ENCODE measurements at places on chromosomes 1 and 21.

DNA sequence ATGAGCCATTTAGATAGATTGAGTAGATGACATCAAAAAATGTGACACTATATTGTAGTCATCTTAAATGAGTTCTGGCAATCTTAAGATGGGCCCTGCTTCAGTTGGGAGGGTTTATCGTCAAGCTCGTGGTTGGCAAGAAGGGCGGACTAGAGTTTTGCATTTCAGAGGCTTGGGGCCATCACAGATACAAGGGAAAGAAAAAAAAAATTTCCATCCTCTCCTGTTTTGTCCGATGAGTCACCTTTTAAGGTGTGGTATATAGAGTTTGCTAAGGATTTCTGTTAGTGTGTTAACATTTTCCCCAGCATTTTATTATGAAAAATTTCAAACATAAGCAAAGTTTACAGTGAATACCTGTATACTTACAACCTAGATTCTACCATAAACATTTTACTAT is 31.8 kb upstream of the KCNQ4 start:
- DNase-seq = no peak

DNA sequence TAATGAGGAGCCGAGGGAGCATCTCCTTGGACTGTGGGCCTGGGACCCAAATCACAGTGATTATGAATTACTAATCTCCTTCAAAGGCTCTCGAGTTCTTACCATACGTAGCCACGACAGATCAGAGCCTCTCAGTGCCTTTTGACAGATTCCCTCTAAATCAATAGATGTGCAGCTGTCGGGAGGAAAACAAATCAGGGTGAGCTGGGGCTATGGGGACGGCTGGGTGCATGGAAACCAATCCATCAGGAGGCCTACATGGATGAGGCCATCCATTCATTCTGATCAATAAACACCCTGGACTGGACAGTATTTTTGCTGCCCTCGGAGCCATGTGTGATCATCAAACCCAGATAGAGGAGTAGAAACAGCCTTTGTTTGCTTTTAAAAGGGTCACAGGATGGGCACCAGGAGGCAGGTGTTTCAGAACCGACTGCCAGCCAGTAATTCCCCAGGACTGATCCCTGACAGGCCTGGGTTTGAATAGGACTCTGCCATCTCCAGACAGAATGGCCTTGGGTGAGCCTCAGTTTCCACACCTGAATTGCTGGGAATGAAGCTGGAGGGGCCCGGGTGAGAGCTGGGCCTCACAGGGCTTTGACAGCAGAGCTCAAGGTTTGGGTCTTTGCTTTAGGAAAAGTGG is 532.8 kb downstream of the MATN1 start:
- no peak for DNase-seq

- DNase-seq = no peak
Measured at GRCh38 chr1:76833856-76834255, 33.4 kb upstream of the ST6GALNAC5 start.

- DNase-seq = no peak
Measured at GRCh38 chr1:167617153-167618147, 12.6 kb upstream of the RCSD1 start.

DNA sequence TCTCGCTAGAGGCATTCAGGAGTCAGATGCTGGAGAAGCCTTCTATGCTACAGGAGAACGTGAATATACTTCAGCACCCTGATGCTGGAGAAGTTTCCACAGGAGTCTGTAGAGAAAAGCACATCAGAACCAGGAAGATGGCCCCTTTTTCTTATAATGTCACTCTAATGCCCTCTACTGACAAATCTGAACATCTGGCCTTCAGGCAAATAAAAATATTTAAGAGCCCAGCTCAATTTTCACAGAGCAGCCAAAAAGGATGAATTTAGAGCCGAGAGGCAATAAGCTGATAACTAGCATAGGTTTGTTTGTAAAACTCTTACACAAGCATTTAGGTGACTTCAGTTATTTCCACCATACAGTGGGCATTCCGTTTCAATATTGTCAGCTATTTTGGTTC is 3.8 kb upstream of the RRP15 start:
- DNase-seq = no peak

DNA sequence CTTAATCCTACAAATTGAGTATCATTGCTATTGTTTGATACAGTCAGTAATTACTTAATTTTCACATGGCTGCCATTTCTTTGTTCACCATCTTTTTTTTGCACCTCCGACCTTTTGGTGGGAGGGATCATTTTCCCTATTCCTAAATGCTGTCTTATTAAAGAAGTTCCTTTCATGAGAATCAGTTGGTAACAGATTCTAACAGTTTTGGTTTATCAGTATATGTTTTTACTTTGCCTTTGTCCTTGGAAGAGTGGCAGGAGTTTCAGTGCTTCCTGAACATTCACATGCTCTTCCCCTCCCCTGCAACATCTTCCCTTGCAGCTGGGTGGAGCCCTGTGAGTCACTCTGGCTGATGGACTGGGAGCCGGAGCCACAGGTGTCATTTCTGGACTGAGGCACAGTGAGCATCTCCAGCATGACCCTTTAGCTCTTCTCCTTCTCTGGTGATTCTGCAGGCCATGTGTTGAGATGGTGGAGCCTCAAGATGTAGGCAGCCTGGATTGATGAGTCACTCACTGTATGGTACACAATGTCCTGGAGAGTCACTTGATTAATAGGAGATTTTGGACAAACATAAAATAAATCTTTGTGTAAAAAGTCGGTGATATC is 217.7 kb downstream of the URB2 start:
- DNase-seq = no peak

DNA sequence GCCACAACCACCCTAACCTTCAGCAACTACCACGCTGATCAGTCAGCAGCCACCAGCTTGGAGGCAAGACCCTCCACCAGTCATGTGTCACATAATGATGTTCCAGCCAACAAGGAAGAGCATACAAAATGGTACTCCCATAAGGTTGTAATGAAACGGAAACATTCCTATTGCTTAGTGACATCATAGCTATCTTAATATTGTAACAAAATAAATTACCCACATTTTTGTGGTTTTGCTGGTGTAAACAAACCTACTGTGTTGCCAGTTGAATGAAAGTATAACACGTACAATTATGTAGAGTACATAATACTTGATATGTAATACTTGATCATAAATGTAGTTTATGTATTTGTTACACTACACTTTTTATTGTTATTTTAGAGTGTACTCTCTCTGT is 1363.2 kb upstream of the ADGRL4 start:
- DNase-seq = no peak

- DNase-seq = no peak
Measured at GRCh38 chr21:14753466-14754258, 207.5 kb upstream of the SAMSN1 start.

GRCh38 chr1:194279975-194280374 is 1093.6 kb upstream of the B3GALT2 start:
- DNase-seq = no peak

DNA sequence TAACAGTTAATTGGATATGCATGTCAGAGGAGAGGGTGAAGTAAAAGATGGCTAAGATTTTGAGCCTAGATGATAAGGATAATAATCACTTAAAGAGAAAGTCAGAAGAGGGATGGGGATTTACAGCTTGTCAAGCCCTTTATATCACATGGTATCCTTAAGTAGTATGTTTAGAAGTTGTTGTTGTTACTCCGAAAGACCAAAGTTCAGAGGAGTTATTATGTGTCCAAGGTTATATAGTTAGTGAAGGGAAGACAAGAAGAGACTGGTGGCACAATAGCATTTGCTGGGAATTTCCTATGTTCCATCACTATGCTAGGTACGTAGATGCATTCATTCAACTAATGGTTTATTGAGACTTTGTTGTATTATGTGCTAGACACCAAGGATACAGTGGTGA is 30.8 kb upstream of the AGO1 start:
- no peak for DNase-seq

GRCh38 chr1:55073187-55073916 is 34.0 kb downstream of the PCSK9 start:
- DNase-seq = no peak

GRCh38 chr21:42433946-42434551 is 30.3 kb downstream of the UBASH3A start:
- no peak for DNase-seq

DNA sequence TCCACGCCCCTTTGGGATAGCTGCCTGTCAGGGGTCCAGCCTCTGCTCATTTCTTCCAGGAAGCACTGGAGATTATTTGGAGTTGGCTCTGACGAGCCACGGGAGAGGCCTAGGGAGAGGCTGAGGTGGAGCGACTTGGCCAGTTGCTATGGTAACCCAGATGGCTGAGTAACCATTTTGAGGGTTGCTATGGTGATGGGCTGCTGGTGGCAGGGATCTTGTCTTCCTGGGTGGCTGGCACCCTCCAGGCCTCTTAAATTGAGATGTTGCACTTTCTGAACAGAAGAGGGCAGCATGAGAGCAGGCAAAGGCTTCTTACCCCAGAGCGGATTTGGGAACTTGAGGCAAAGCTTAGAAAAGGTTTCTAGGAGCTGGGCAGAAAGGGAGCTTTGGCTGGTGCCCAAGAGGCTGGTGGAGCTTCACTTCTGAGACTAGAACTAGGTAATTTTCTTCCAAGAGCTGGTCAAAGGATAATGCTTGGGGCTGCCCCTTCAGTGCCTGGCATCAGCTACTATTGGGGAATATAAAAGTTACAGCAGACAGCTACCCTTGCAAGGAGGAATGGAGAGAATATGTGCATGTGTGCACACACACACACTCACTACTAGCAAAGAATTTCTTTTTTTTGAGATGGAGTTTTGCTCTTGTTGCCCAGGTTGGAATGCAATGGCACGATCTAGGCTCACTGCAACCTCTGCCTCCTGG is 72.5 kb downstream of the NDUFS5 start:
- DNase-seq = peak; percentile 96

DNA sequence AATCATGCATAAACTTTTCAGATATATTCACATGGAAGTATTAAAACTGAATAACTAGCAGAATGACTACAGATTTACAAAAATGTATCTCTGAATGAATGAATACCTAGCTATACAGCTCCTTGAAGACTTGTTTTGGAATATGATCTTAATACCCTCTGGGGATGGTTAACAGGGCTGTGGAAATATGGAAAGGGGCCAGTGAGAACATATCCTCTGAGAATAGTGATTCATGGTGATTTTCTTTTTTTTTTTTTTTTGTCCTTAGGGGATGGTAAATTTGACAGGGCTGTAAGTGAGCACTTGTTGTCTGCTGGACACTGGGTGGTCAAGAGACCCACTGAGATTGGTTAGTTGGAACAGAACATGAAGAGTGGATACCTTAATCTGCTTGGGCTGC is 80.7 kb upstream of the HP1BP3 start:
- no peak for DNase-seq

- DNase-seq = no peak
Measured at GRCh38 chr1:208218237-208219097, 25.7 kb downstream of the PLXNA2 start.

- DNase-seq = no peak
Measured at GRCh38 chr21:44749759-44750674, 38.6 kb upstream of the TSPEAR start.

GRCh38 chr1:15414445-15414983 is 4.8 kb downstream of the EFHD2 start:
- DNase-seq = no peak

GRCh38 chr1:226717256-226717909 is 21.7 kb downstream of the ITPKB start:
- no peak for DNase-seq

- DNase-seq = no peak
Measured at GRCh38 chr1:150261367-150261766, 3.8 kb downstream of the CA14 start.

DNA sequence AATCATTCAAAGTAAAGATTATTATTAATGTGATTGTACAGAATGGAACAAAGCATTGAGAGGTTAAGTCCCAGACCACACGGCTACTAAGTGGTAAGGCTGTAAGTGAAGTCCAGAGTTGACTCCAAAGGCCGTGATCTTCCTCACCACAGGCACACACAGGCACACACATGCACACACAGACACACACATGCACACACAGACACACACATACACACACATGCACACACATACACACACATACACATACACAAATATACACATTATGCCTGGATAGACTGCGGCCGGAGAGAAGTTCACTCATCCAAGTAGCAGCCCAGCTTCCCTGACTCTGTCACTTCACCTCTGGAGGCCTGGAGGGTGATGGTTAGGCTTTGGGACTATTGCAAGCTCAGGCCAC is 121.9 kb downstream of the HLX start:
- DNase-seq = no peak

GRCh38 chr1:206579747-206580437 is 32.4 kb downstream of the EIF2D start:
- no peak for DNase-seq

GRCh38 chr1:60118085-60118484 is 44.5 kb upstream of the C1orf87 start:
- no peak for DNase-seq

DNA sequence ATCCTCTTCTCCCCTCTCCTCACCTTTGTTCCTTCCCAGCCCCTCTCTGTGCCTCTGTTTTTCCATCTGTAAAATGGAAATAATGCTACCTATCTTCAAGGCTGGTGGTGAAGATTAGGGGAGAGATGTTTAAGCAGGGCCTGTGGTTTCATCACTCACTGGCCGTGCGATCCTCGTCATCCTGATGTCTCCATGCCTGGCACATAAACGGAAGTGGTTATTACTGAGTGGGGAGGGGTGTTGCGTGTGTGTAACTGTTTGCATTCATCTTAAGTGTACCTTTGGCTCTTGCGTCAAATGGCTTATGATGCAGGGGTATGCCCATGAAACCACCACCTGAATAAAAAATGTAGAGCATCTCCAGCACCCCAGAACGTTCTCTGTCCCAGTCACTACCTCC is 17.2 kb upstream of the C1QA start:
- no peak for DNase-seq

- DNase-seq = no peak
Measured at GRCh38 chr1:151124763-151125403, 21.5 kb downstream of the SEMA6C start.

GRCh38 chr1:33170351-33171274 is 11.2 kb downstream of the TRIM62 start:
- DNase-seq = peak; percentile 98

DNA sequence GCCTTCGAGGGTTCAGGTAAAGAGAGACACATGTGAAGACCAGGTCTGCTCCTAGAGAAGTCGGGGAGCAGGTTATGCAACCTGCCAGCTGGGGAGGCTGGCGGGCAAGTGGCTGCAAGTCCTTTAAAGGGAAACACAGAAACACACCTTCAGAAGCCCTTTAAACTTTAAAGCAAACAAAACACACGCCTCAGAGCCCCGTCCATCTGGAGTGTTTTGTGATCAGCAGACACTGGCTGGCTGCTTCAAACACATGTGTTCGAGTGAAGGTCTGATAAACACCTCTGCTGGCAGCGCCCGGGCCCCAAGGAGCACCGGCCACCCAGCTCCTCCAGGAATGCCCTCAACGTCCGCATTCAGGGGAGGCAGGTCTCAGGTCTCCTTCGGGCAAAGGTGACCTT is 15.2 kb downstream of the RIPK4 start:
- DNase-seq = no peak

- DNase-seq = no peak
Measured at GRCh38 chr1:7795406-7795805, 11.3 kb downstream of the PER3 start.

DNA sequence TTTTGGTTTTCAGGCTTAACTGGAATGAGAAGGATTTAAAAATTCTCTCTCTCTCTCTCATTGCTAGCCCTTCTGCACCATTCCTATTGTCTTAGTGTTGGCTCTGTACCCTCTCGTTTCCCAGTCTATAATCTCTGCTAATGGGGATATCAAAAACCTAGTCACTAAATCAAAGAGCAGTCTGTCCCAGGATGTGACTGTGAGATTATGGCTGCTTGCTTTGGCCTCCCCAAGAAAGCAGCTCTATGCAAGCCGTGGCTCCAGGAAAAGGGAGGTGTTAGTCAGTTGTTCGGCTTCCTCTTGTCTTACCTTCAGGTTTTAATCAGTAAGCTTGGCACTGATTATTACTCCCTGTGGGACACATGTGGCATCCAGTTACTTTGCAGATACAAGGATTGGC is 468.8 kb downstream of the USP25 start:
- no peak for DNase-seq

Measured in cerebellar cortex (tissue), 1 donor.